ENCODE measurements at places on chromosomes 16 and 17. TPM values are rescaled to one million over a fixed set of nuclear protein-coding genes. Genes with fewer than 3 reads are reported as not detected.

DNA sequence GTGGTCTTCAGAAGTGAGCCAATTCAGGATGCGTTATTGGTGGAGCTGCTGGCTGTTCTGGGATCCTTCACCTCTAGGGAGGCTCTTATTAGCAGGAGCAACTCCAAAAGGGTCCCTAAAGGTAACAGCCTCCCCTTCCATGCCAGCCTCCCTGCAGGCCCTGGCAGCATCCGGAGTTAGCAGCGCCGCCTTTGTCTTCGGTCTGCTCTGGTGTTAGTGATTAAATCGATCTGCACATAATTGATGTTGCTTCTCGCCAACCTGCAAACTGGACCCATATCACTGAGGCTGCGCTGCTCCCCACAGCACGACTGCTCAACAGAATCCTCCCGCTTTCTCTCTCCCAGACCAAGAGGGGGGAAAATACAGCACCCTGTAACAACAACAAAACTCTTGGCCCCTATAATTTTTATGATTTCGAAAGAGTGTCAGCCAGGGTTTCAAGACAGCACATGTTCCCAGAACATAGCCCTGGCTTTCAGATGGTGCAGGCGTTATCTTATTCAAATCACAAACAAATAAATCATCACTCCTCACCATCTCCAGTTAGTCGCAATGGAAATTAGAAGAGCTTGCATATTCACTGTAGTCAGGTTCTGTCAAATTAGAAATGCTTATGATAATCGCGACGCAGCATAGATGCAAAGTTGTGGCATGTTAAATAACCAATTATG lies 76.0 kb downstream of the IRX3 start:
- no peaks in the 10 kb centered on the region for H3K27me3 ChIP-seq
- H3K36me3 ChIP-seq = no peaks in the 10 kb centered on the region
- no peaks in the 10 kb centered on the region for H3K4me1 ChIP-seq

DNA sequence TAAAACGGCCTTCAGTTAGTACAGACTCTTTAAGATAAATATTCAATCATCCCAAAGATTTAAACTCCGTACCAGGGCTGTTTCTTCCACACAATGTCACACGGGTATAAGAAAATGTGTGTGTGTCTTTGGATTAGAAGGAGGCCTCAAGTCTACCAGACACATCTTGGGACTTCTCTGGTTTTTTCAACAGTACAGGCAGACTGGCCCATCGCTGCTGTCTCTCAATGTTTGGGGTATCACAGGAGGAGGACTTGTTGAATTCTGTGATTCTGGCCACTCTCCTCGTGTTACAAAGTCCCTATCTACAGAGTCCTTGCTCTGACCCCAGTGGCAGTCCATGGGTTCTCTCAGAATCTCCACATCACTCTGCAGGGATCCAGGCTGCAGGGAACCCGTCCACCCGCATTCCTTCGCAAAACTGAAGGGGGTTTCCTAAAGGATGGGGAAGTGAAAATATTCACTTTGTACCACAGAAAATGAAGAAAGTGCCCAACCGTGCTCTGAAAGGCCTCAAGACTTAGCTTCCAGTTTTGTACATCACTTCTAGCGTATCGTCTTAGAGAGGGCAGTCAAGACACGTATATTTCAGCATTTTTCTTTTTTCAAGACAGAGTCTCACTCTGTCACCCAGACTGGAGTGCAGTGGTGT lies 373.2 kb downstream of the NPIPA8 start:
- no peaks in the 10 kb centered on the region for H3K36me3 ChIP-seq
- H3K27me3 ChIP-seq = no peaks in the 10 kb centered on the region
- H3K27ac ChIP-seq = no peak overlapping the region

DNA sequence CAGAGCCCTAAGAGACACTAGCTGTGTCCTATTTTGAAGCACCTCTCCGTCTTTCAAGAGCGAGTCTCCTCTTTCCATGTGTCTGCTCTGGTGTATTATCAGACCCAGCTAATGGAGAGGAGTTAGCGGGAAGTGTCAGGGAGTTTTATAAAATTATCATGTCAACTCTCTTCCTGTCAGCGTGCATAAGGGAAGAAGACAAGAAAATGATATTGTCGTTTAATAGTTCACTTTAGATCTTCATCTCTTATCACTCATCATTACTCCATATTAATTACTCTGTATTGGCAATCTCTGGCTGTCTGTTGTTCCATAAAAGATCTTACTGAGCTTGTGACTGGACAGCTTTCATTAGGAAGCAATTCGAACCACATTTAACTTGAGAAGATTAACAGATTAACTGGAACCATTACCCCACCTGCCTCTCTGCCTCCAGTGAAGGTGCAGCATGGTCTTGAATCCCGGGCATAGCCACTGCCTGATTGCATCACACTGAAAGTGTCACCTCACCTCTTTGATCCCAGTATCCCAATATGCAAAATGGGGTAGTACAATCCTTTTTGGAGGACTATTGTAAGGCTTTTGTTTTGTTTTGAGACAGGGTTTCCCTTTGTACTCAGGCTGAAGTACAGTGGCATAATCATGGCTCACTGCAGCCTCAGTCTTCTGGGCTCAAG lies 121.1 kb downstream of the TMEM114 start:
- DNase-seq = no peak
- no peaks in the 10 kb centered on the region for H3K27me3 ChIP-seq
- no peak overlapping the region for H3K4me3 ChIP-seq
- no peaks in the 10 kb centered on the region for H3K4me1 ChIP-seq
- no peaks in the 10 kb centered on the region for H3K36me3 ChIP-seq

DNA sequence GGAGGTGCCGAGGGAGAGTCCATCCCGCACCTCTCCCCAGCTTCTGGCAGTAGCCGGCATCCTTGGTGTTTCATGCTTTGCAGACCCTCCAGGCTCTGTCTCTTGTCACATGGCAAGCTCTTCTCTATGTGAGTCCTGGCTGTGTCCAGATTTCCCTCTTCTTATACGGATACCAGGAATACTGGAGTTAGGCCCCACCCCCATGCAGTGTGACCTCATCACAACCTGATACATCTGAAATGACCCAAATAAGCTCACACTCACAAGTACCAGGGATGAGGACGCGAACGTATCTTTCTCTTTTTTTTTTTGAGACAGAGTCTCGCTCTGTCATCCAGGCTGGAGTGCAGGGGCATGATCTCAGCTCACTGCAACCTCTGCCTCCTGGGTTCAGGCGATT lies 23.3 kb downstream of the TRAP1 start:
- H3K27ac ChIP-seq = no peak overlapping the region
- H3K36me3 ChIP-seq = no peaks in the 10 kb centered on the region
- H3K4me3 ChIP-seq = no peak overlapping the region
- H3K27me3 ChIP-seq = no peaks in the 10 kb centered on the region
- DNase-seq = no peak
- H3K4me1 ChIP-seq = no peaks in the 10 kb centered on the region

DNA sequence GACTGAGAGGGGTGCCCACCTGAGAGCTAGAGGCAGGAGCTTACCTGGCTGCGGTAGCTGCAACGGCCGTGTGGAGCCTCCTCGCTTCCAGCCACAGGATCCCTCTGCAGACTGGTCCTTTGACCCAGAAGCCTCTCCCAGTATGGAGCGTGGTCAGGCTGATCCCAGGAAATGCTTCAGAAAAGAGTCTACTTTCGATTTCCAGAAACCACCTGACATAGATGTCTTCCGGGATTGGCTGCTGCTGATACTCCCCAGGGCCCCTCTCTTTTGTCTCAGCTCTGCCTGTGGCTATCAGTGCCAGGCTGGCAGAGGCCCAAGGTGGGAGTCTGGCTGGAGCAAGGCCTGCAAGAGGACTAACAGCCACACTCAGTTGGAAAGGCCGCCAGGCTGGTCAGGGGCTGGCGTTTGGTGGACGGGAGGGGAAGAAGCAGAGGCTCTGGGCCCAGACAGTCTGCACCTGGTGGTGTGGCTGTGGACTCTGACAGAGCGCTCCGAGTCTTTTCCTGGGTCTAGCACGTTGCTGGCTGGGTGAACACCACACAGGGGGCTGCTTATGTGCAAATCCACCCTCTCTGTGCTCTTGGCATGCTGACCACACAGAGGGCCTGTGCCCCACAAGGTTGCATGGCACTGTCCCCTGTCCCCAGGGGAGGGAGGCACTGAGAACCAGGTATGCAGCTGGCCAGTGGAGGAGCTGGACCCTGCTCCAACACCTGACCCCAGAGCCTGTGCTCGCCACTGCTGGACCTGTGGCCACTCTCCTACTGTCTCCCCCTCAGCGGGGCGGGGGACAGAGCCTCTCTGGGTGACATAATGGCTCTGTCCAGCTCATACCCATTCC lies at the start of gene LGALS3BP:
Gene LGALS3BP (minus strand): TSS at position 144 of the 844 bp plus-strand sequence. CDS start 2,732 bp downstream, outside the sequence.
- H3K36me3 ChIP-seq = no peaks in the 10 kb centered on the region
- H3K27ac ChIP-seq = peak within 1 kb of the TSS; percentile 78
- H3K4me3 ChIP-seq = peak within 1 kb of the TSS; percentile 16
- H3K27me3 ChIP-seq = no peaks in the 10 kb centered on the region

RDM1 gene
- total RNA-seq = 1.9 TPM

DNA sequence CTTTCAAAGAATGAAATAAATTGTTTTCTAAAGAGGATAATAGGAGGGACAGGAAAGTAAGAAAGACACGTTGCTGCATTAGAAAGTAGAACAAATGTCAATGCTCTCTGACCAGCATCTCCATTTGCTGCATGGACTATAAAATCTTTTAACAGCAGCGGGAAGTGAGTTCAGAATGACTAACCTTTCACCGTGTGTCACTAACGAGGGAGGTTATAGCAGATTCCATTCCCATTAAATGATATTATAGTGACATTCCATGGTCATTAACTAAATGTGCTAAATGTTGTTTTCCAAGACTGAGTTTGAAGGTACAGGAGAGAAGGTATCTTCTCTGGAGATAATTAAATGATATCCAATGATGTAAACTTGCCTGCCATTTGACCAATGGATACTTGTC lies 127.1 kb upstream of the HS3ST3A1 start:
- H3K27ac ChIP-seq = no peak overlapping the region
- no peaks in the 10 kb centered on the region for H3K36me3 ChIP-seq
- no peak for DNase-seq
- no peaks in the 10 kb centered on the region for H3K27me3 ChIP-seq

- H3K4me3 ChIP-seq = no peak overlapping the region
- DNase-seq = no peak
- H3K27ac ChIP-seq = peak overlapping the region; percentile 68
- H3K27me3 ChIP-seq = no peaks in the 10 kb centered on the region
- no peaks in the 10 kb centered on the region for H3K36me3 ChIP-seq
- peaks cover 6% of the 10 kb centered on the region for H3K4me1 ChIP-seq
These were observed 21.6 kb downstream of the SPNS2 start for GRCh38 chr17:4520060-4520893.

DNA sequence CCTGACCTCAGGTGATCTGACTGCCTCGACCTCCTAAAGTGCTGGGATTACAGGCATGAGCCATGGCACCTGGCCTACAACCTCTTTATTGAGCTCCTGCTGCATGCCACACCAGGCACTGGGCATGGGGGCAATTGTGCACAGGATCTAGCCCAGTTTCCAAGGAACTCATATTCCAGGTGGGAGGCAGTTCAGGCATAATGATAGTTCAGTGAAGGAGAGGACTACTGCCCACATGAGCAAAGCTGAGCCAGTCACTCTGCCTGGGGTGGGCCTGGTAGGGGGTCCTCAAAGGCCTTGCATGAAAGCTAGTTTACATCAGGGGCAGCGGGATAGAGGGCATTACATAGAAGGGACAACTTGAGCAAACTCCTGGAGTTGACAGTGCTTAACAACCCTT lies 2.6 kb upstream of the HCRT start:
- no peak overlapping the region for H3K27ac ChIP-seq
- H3K4me1 ChIP-seq = peaks cover 22% of the 10 kb centered on the region
- H3K27me3 ChIP-seq = no peaks in the 10 kb centered on the region
- H3K36me3 ChIP-seq = no peaks in the 10 kb centered on the region
- DNase-seq = no peak
- no peak overlapping the region for H3K4me3 ChIP-seq
